ENCODE measurements at places on chromosomes 11 and 22.

DNA sequence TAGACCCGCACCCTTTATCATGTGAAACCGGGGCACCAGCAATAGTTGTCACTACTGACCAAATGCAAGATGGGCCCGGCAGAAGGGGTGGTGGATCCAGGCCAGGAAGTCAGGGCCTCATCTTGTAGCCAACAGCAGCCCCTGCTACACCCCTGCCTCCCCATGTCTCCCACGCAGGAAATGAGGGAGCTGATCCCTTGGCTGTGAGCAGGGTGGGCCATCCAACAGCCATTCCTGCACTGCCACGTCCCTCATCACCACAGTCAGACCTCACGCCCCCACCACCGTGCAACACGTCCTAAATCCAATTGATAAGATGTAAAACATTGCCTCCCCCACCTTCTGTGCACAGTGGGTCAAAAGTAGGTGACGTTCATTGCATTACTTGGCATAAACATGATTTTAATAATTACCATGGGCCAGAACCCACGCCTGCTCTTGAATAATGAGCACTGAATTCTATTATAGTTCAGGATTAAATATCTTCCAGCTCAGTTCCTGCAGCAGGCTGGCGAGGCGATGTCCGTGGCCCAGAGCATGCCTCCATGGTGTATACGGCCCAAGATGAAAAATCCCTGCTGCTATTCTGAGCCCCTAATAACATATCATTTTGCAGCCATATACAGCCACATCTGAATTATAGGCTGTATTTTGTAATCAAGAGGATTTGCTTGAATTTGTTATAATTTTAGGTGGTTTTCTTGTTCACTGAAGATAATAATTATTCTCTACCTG is 1373.8 kb downstream of the BRD1 start:
- no peak for DNase-seq

- no peak for DNase-seq
Observed at GRCh38 chr11:64872790-64873488, 5.5 kb downstream of the EHD1 start.

DNA sequence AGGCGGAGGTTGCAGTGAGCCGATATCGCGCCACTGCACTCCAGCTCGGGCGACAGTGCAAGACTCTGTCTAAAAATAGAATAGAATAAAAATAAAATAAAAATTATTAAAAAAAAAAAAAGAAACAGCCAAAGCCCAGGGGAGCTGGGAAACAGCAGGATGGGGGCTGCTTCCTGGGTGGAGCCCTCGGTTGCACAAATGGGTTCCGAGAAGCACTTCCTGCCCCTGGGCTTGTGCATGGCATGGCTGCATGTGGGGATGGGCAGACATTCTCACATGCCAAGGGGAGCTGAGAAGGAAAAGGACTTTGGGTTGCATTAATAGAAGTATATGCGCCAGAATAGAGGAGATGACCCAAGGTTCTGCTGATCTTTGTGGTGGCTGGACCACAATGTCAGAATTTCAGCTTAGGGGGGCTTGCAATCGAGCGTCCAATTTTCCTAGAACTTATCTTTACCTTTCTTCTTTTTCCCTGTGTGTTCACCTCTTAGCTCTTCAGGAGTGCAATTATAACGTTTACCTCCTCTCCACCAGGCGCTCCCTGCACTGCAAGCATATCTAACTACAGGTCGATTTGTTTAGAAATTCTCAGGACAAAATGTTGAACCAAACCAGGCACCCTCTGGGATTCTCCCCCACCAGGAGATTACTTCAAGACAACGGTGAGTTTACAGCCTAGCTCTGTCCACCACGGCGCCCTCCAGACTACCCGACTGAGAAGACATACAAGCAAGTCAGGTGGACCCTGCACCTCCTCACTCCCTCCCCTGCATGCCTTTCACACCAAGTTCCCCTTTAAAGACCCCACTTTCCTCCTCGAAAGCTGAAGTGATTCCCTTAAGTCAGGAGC is 53.2 kb downstream of the SHISAL1 start:
- DNase-seq, result no peak

- no peak for DNase-seq
Observed at GRCh38 chr22:50535113-50535512, 5.3 kb upstream of the TYMP start.

GRCh38 chr22:30190574-30190973 is 56.0 kb downstream of the LIF start:
- no peak for DNase-seq

GRCh38 chr11:65945941-65946558 is 770 bp downstream of the TSGA10IP start:
- DNase-seq, result no peak
